Mesendoderm (in vitro differentiated cells): ENCODE measurements at places on chromosomes 12 and 14.

- no peaks in the 10 kb centered on the region for H3K36me3 ChIP-seq
- no peak overlapping the region for H3K4me3 ChIP-seq
- H3K4me1 ChIP-seq = peaks cover 3% of the 10 kb centered on the region
- H3K27ac ChIP-seq = no peak overlapping the region
- H3K27me3 ChIP-seq = no peaks in the 10 kb centered on the region
These were observed 116.1 kb downstream of the DUSP6 start for GRCh38 chr12:89236237-89236636.

- no peaks in the 10 kb centered on the region for H3K27me3 ChIP-seq
- no peaks in the 10 kb centered on the region for H3K4me1 ChIP-seq
- H3K4me3 ChIP-seq = no peak overlapping the region
- H3K27ac ChIP-seq = no peak overlapping the region
- H3K36me3 ChIP-seq = no peaks in the 10 kb centered on the region
- DNase-seq = no peak
These were observed 58.9 kb downstream of the BCL11B start for GRCh38 chr14:99213101-99213500.

DNA sequence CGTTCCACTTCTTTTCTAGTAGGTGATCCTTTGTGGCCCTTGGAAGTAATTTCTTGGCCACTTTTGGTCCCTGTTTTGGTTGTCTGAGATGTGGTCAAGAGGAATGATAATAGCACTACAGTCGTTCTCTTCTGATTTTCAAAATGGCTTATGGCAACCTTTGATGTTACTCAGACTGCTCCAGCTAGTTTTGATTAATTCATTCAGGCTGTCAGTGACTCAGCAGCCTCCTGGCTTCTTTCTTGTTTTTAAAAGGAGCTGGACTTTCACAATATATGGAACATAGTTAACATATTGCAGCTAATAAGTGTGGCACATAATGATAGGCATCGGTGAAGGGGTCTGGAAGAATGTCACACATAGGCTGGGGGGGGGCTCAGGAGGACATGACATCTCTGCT lies 47.3 kb downstream of the WDR20 start:
- no peaks in the 10 kb centered on the region for H3K27me3 ChIP-seq
- H3K4me1 ChIP-seq = peaks cover 14% of the 10 kb centered on the region
- no peak overlapping the region for H3K4me3 ChIP-seq
- peak overlapping the region; percentile 37 for H3K27ac ChIP-seq
- DNase-seq = no peak

DNA sequence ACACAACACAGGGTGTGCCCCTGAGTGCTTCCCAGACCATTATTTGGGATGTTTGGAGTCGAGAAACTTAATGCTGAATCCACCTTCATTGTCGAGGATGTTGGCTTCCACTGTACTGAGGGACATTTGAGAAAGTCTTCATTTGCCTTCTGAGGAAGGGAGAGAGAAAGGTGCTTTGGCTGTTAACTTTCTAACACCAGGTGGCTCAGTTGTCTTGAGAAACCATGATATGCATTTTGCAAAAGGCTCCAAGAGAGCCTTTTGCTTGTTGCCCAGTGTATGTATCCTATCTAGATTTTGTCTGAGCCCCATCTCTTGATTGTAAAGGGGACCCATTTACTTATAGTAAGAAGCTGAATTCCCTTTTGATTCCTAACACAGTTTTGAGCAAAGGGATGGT lies 28.6 kb upstream of the NRXN3 start:
- H3K27ac ChIP-seq = no peak overlapping the region
- H3K27me3 ChIP-seq = no peaks in the 10 kb centered on the region
- no peaks in the 10 kb centered on the region for H3K36me3 ChIP-seq
- H3K4me3 ChIP-seq = no peak overlapping the region
- DNase-seq = no peak
- no peaks in the 10 kb centered on the region for H3K4me1 ChIP-seq

DNA sequence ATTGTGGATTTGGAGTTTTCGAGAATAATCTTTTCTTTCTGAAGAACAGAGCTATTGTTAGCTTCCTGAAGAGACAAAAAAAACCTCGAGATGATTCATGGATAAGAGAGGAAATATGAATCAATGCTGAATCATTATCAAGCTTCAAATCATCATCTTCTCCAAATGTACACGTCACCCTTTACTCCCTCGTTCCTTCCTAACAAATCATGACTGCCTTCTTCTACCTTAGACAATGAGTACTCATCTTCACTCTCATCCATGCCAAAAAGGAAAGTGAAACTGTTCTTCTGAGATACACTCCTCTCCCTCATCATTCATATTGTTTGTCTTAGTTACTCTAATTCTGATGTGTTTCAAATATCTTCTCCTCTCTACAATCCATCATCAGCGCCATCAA lies 1115.8 kb upstream of the ATXN7L3B start:
- no peaks in the 10 kb centered on the region for H3K36me3 ChIP-seq
- DNase-seq = no peak
- no peak overlapping the region for H3K4me3 ChIP-seq
- H3K4me1 ChIP-seq = no peaks in the 10 kb centered on the region

DNA sequence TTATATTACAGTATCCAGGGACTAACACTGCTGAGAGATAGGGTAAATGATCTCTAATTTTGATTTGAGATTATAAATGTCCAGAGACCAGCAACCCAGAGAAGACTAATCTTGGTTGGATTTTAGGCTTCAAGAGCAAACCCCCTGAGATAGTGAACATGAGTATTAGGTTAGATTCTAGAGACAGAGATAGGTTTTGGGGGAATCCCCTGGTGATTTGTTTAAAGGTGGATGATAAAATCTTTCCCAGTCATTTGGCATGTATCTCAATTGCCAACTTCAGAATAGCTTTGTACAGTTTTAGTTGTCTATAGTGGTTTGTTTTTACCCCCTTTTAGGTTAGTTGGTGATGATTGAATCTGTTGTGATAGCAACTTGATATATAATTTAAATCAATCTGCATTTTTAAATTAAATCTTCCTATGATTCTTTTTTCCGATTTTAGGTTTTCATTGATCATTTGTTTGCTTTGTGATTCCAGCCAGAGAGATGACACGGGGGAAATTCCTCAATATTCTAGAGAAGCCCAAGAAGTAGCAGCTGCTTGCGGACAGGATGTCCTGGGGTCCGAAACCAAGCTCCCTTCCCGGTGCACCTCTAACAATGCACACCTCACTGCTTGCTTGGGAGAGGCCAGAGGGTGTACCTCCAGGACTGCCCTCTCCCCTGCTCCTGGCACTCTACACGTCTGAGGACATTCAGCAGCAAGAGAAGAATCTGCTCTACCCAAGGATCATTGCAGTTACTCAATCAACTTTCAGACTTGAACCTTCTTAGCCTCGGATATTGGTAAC lies 40.6 kb upstream of the VSX2 start:
- no peaks in the 10 kb centered on the region for H3K36me3 ChIP-seq
- no peak overlapping the region for H3K4me3 ChIP-seq
- no peaks in the 10 kb centered on the region for H3K27me3 ChIP-seq
- H3K27ac ChIP-seq = no peak overlapping the region
- H3K4me1 ChIP-seq = no peaks in the 10 kb centered on the region

DNA sequence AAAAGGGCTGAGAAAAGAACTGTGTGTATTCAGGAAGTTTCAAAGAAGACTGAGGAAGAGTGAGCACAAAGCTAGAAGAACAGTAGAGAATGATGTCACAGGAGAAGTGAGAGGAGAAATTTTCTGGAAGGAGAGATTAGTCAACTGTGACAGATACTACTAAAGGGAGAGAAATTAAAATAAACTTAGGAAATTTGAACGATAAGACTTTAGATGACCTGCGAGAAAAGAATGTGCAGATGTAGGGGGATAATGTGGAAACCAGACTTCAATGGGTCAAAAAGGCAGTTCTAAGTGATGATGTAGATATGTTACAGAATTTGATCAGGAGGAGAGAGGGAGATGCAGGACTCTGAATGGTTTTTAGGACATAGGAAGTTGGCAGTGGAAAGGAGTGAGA lies 287.4 kb downstream of the SYT1 start:
- no peak overlapping the region for H3K4me3 ChIP-seq
- DNase-seq = no peak
- peaks cover 3% of the 10 kb centered on the region for H3K4me1 ChIP-seq
- H3K27me3 ChIP-seq = no peaks in the 10 kb centered on the region
- no peak overlapping the region for H3K27ac ChIP-seq
- no peaks in the 10 kb centered on the region for H3K36me3 ChIP-seq

GRCh38 chr12:93116632-93117031 lies 187.5 kb upstream of the EEA1 start:
- no peaks in the 10 kb centered on the region for H3K36me3 ChIP-seq
- H3K27ac ChIP-seq = no peak overlapping the region
- no peak overlapping the region for H3K4me3 ChIP-seq

- no peaks in the 10 kb centered on the region for H3K27me3 ChIP-seq
- H3K4me3 ChIP-seq = no peak overlapping the region
- H3K4me1 ChIP-seq = no peaks in the 10 kb centered on the region
- H3K27ac ChIP-seq = no peak overlapping the region
These were observed 313.1 kb downstream of the ADGRD1 start for GRCh38 chr12:131266591-131267467.

DNA sequence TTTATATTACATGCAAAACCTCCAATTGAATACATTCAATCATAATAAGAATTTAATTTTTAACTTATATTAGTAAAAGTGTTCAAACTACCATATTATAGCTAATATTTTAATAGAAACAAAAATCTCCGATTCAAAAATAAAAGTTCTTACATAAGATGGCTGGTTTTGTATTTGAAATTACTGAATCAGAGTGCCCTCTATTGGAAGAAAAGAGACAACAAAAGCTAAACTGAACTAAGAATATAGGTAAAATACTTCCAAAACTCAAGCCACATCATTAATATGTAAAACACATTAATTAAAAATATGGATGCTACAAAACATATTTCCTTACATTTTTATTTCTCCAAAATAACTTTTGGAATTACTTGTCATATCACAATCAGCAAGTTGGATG lies 120.3 kb downstream of the GARIN6 start:
- H3K4me3 ChIP-seq = no peak overlapping the region
- no peaks in the 10 kb centered on the region for H3K27me3 ChIP-seq
- no peaks in the 10 kb centered on the region for H3K36me3 ChIP-seq
- H3K27ac ChIP-seq = no peak overlapping the region

DNA sequence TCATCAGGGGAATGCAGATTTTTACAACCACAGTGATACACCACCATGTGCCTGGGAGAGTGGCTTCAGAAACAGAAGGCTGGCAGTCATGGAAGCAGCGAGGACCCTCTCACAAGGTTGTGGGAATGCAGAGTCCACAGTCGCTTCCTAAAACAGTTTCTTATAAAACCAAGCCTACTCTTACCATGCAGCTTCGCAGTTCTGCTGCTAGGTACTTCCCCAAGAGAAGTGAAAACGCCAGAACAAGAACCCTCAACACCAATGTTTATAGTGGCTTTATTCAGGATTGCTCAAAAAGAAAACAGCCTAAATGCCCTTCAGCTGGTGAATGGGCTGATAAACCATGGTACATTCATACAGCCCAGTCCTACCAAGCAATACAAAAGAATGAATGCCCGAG lies 87.2 kb downstream of the DDX51 start:
- no peak overlapping the region for H3K4me3 ChIP-seq
- H3K4me1 ChIP-seq = no peaks in the 10 kb centered on the region
- peaks cover 7% of the 10 kb centered on the region for H3K36me3 ChIP-seq
- H3K27me3 ChIP-seq = no peaks in the 10 kb centered on the region
- no peak for DNase-seq
- no peak overlapping the region for H3K27ac ChIP-seq

DNA sequence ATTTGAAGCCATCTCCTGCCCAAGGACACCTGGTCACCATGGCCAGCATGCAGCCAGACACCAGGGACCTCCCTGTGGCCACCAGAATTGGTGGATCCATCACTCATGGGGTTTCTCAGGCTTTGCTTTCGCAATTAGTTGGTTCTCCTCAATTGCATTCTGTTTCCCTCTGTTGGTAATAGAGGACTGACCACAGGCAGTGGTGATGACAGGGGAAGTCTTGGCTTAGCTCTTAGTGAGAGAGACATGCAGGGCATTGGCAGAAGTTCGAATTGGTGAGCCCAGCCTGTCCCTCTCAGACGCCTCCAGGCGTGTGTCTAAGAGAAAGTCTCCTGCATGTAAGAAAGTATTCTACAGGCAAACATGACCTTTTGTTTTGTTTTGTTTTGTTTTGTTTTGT lies 21.3 kb downstream of the HCAR2 start:
- no peak overlapping the region for H3K27ac ChIP-seq
- H3K4me1 ChIP-seq = peaks cover 1% of the 10 kb centered on the region
- H3K4me3 ChIP-seq = no peak overlapping the region
- no peaks in the 10 kb centered on the region for H3K36me3 ChIP-seq

GRCh38 chr14:64324461-64324860 lies 30.3 kb upstream of the ESR2 start:
- H3K4me3 ChIP-seq = no peak overlapping the region
- no peak for DNase-seq
- no peak overlapping the region for H3K27ac ChIP-seq
- no peaks in the 10 kb centered on the region for H3K27me3 ChIP-seq
- H3K36me3 ChIP-seq = no peaks in the 10 kb centered on the region
- no peaks in the 10 kb centered on the region for H3K4me1 ChIP-seq

GRCh38 chr14:65191716-65192115 lies 89.4 kb upstream of the MAX start:
- no peaks in the 10 kb centered on the region for H3K27me3 ChIP-seq
- H3K27ac ChIP-seq = no peak overlapping the region
- DNase-seq = peak; percentile 56
- no peak overlapping the region for H3K4me3 ChIP-seq
- no peaks in the 10 kb centered on the region for H3K36me3 ChIP-seq

DNA sequence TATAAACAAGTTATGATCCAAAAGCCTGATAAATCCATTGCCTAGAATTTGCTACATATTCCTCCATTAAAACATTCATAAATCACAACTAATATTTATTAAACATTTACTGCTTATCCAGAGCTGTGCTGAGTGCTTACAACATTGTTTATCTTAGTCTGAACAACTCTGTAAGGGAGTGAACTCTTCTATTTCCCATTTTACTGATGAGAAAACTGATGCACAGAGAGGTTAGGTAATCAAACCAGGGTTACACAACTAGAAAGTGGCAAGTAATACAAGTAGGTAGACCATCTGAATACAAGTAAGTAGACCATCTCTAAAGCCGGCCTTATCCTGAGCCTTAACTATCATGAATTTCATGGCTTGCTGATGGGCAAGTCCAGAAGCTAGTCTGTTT lies 39.5 kb downstream of the WASHC3 start:
- no peaks in the 10 kb centered on the region for H3K4me1 ChIP-seq
- no peak overlapping the region for H3K27ac ChIP-seq
- H3K27me3 ChIP-seq = no peaks in the 10 kb centered on the region
- H3K36me3 ChIP-seq = no peaks in the 10 kb centered on the region
- no peak for DNase-seq
